ENCODE measurements at places on chromosomes 11 and 22.

DNA sequence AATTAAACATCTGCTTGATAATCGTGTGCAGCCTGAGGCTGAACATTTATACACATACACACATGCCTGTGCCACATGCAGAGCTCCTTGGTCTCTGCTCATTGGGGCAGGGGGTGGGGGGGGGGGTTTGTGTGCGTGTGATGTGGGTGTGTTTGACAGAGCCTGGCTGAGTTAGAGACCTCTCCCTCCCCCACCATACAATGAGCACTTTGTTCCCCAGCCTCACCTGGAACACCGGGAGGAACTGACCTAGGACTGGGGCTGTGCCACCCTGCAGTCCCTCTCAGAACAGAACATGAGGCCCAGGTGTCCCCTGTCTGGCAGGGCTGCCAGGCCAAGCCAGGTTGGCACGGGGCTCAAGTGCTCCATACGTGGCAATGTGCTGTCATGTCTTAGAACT is 96.6 kb downstream of the TP53I11 start:
- no peak for DNase-seq

GRCh38 chr11:2200536-2200935 is 28.9 kb upstream of the TH start:
- DNase-seq, result no peak

DNA sequence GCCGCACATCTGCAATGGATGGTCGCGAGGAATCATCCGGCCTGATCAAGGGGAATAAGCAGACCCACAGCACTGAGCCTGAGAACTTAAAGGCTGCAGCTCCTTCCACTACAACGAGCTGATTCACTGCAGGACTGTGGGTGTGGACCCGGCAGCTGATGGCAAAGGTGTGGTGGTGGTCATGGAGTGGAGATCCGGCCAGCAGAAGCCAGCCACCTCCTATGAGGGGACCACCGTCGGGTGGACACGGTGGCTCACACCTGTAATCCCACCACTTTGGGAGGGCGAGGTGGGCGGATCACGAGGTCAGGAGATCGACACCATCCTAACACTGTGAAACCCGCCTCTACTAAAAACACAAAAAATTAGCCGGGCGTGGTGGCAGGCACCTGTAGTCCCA is 66.4 kb downstream of the DGCR2 start:
- no peak for DNase-seq

GRCh38 chr22:36425977-36426523 is 38.3 kb upstream of the MYH9 start:
- no peak for DNase-seq

GRCh38 chr11:102874852-102875251 is at the start of gene MMP12:
MMP12 (minus strand) TSS chr11:102874982; CDS start chr11:102874937, 45 bp downstream.
- DNase-seq, result no peak

DNA sequence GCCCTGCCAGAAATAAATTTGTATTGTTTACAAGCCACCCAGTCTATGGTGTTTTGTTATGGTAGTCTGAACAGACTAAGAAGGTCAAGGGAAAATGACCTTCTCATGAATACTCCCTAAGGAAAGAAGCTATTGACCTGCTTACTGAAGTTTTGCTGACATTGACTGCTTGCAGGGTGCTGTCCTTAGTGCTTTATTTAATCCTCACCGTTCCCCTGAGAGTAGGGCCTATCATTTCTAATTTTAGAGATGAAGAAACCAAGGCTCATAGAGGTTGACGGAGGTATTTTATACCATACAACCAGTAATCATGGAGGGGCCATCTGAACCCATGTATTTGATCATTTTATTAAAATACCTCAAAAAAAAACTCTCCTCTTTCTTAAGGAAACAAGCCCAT is 66.7 kb upstream of the INCENP start:
- no peak for DNase-seq

All from NCI-H524 treated with DMSO at 0.1 percent for 48 hours (cell line).